Uterus (tissue), 4 donors: ENCODE measurements at places on chromosomes 7 and 10. TPM values are rescaled to one million over a fixed set of nuclear protein-coding genes. Genes with fewer than 3 reads are reported as not detected.

DNA sequence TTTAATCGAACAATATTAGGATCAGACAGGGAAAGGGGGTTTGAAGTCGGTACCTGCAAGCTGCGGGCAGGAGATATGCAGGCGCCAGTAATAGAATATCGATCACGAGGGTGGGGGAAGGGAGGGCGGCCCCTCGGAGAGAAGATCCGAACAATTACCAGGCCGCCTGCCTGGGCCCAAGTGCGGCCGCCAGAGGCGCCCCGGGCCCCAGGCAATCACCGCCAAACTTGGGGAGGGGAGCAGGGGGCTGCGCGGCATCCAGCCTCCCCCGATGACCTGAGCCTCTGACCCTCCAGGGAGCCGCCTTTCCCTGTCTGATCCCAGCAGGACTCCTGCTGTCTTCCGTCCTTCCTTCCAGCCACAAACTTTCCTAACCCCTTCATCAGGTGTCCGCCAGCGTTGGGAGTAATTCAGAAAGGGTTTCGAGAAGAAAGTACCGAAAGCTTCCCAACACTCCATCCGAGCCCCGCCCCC lies 1.1 kb downstream of the NKX1-2 start:
- H3K4me3 ChIP-seq = no peak overlapping the region
- no peaks in the 10 kb centered on the region for H3K36me3 ChIP-seq
- peaks cover 36% of the 10 kb centered on the region for H3K27me3 ChIP-seq
- H3K27ac ChIP-seq = no peak overlapping the region
- peaks cover 18% of the 10 kb centered on the region for H3K4me1 ChIP-seq
- no peak for DNase-seq

DNA sequence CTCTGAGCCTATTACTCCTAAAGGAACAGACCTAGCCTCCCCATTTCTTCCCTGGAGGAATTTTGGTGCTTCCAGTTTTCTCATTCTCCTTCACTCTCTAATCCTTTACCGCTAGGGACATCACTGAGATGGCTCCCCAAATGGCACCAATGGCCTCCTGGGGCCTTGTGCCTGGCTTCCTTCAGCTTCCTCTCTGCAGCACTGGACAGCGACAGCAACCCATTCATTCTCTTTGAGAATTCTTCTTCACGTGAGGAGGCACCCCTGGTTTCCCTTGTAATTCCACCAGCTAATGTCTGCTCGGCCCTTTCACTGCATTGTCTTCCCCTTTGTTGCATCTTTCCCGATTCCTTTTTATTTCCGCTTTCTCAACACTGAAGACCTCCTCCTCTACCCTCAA lies 24.6 kb upstream of the KDM7A start:
- H3K4me3 ChIP-seq = no peak overlapping the region
- H3K36me3 ChIP-seq = no peaks in the 10 kb centered on the region
- H3K27me3 ChIP-seq = no peaks in the 10 kb centered on the region
- no peaks in the 10 kb centered on the region for H3K4me1 ChIP-seq
- DNase-seq = no peak
- no peak overlapping the region for H3K27ac ChIP-seq

NEUROD6 gene
- not detected for total RNA-seq

GRCh38 chr7:105907129-105907846 lies 30.9 kb upstream of the ATXN7L1 start:
- H3K36me3 ChIP-seq = no peaks in the 10 kb centered on the region
- no peaks in the 10 kb centered on the region for H3K27me3 ChIP-seq
- no peaks in the 10 kb centered on the region for H3K4me1 ChIP-seq
- DNase-seq = no peak

EZH2 gene
- total RNA-seq = 1.2 TPM
